Endothelial cell of umbilical vein (primary cell): ENCODE measurements at places on chromosomes 7 and 10. TPM values are rescaled to one million over a fixed set of nuclear protein-coding genes. Genes with fewer than 3 reads are reported as not detected.

DNA sequence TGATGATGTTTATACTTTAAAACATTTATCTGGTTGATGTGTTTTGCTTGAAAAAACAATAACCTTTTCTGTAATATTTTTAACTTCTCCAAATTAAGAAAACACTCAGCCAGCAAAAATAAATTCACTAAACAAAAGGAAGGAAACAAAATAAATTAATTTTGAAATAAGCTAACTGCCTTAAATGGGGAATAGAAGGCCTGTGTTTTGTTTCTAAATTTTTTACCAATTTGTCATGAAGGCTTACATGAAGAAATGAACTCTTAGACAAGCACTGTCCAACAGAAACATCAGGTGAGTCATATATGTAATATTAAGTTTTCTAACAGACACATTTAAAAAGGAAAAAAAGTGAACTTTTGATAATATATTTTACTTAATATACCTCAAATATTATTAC, 68.5 kb downstream of the LRRN3 start:
- no peak for DNase-seq
- H3K4me1 ChIP-seq, result no peaks in the 10 kb centered on the region
- no peak overlapping the region for H3K4me3 ChIP-seq
- H3K27me3 ChIP-seq, result no peaks in the 10 kb centered on the region

GRCh38 chr7:133070562-133070961, 11.3 kb downstream of the CHCHD3 start:
- DNase-seq, result no peak
- H3K27me3 ChIP-seq, result no peaks in the 10 kb centered on the region
- H3K4me3 ChIP-seq, result no peak overlapping the region
- H3K36me3 ChIP-seq, result no peaks in the 10 kb centered on the region

Gene PLEKHA1
- total RNA-seq, result 58.0 and 58.8 TPM in 2 replicates

Gene CAMK2B
- total RNA-seq, result 1.4 and 1.6 TPM in 2 replicates

DNA sequence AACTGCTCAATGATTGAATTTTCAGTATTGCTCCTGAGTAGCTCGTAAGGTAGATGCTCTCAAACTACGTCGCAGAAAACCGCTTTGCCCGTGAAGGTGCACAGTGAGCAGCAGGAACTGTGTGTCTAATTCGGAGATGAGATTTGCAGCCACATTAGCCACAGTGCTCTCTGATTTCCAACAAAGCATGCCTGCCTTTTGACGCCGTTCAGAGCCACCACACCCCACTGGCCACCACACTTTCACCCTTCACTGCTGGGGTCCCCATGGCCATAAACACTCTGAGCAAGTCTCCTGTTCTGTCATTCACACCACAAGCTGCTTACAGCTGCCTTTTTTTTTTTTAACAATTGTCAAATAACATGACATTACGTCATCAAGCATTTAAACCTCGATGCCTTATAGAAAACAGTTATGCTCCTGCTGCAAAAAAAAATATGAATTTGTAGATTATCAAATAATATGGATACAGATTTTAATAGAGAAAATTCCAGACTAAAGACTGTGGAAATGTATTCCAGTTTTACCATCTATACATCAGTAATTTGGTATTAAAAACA, 578.8 kb upstream of the PFKP start:
- H3K4me3 ChIP-seq, result no peak overlapping the region
- no peaks in the 10 kb centered on the region for H3K4me1 ChIP-seq
- H3K27ac ChIP-seq, result no peak overlapping the region
- no peaks in the 10 kb centered on the region for H3K36me3 ChIP-seq
- H3K27me3 ChIP-seq, result no peaks in the 10 kb centered on the region
- no peak for DNase-seq

- H3K27ac ChIP-seq, result no peak overlapping the region
- H3K27me3 ChIP-seq, result no peaks in the 10 kb centered on the region
- H3K4me3 ChIP-seq, result no peak overlapping the region
- H3K36me3 ChIP-seq, result no peaks in the 10 kb centered on the region
- peaks cover 4% of the 10 kb centered on the region for H3K4me1 ChIP-seq
Measured at GRCh38 chr10:11509036-11509435, 102.4 kb downstream of the USP6NL start.

GRCh38 chr7:85041605-85042216, 145.1 kb downstream of the SEMA3D start:
- no peaks in the 10 kb centered on the region for H3K27me3 ChIP-seq
- no peaks in the 10 kb centered on the region for H3K4me1 ChIP-seq
- no peak overlapping the region for H3K27ac ChIP-seq
- DNase-seq, result peak; percentile 83
- no peak overlapping the region for H3K4me3 ChIP-seq
